ENCODE measurements at places on chromosomes 5 and 9.

- no peak for DNase-seq
These were observed 114.5 kb upstream of the SLC1A3 start for GRCh38 chr5:36491856-36492255.

DNA sequence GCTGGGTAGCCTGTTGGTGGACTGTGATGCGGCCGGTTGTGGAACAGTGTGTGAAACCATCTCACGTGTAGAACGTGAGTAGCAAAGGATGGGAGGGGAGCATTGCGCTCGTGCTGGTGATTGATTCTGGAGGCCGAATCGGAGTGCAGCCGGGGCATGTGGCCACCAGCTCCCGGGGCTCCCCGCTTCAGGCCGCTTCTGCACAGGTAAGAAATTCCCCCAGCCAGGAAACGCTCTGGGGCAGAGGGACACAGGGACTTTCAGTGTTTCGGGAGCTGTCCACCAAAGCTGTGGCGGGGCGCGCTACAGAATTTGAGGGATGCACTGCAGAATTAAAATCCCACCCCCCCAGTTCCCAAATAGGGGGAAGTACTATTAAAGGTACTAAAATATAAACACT is 41.9 kb downstream of the LAMC3 start:
- no peak for DNase-seq

GRCh38 chr9:32340361-32340760 is 44.1 kb upstream of the ACO1 start:
- no peak for DNase-seq

DNA sequence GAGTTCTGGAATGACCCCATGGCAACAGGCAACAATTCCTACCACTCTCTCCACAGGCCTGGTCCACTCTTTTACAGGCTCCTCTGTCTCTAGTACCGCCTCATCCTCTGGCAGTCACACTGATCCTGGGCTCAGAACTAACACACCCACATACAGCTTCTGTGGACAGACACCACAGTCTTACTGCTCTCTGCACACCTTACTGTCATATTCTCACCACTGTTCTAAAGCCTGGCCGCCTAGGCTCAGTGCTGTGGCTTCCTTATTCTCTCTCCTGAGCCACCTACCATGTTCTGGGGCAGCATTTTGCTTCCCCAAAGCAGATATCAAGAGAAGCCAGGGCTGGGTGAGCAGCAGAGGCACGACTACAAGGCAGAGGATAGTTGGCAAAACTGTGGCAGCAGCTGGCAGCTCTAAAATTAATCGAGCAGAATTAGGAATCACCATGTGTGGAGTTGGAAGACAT is 14.8 kb downstream of the REEP5 start:
- no peak for DNase-seq

- DNase-seq: no peak
These were observed 27.8 kb downstream of the NFIL3 start for GRCh38 chr9:91395553-91396471.

DNA sequence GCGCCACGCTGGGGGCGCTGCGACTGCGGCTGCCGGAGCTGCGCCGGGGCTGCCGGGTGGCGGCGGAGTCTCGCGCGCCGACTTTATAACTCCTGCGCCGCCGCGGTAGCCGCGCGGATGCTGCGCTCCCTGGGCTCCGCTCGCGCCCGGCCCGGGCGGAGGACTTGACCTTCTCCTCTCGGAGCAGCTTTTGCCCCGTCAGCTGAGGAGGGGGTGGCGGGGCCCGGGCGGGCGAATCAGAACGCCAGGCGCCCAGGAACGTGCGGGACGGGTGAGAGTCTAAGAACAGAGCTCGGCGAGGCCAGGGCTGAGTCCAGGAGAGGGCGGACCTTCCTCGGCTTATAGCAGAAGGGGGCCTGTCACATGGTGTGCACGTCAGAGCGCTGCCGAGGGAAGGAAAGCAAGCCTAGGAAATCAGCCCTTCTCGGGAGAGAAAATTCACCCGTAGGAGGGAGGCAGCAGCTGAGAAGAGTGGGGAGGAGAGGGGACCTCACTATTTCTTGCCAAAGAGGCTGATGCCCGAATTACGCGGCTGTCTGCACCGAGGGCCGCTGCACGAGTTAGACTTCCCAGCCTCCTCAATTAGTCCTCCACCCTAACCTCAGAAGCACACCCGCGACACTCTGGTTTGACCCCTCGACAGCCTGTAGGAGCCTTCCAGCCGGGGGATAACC is at the start of gene FOXD1:
Gene FOXD1 (minus strand): TSS at position 315 of the 674 bp plus-strand sequence. CDS start 415 bp downstream, outside the sequence.
- no peak for DNase-seq

DNA sequence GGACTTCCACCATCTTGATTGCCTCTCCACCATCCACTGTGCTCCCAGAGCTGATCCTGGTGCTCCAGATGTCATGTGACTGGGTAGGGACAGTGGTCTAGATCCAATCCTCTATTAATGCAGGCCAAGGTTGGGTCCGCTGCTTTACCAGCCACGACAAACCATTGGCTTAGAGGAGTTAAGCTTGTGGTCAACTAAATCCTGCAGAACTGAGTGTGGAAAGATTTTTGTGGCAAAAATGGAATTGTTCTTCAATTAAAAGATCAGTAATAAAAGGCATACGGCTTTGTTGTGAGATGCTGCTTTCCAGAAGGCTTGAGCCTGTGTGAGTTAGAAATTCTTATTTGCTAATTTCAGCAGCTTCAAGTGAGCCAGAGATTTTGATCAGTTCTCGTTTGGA is 30.7 kb downstream of the SLC1A3 start:
- DNase-seq: no peak

- no peak for DNase-seq
These were observed 940.7 kb downstream of the CDH18 start for GRCh38 chr5:19047277-19047676.

GRCh38 chr9:5617749-5618148 is 11.2 kb upstream of the RIC1 start:
- no peak for DNase-seq

DNA sequence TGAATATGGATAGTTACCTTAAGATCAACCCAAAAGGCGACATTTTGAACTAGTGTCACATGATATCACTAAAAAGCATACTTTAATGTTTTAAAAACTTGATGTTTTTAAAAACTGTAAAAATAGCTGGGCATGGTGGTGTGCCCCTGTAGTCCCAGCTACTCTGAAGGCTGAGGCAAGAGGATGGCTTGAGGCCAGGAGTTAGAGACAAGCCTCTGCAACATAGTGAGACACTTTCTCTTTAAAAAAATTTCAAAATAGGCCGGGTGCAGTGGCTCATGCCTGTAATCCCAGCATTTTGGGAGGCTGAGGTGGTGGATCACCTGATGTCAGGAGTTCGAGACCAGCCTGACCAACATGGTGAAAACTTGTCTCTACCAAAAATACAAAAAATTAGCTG is 129.5 kb downstream of the NPR3 start:
- no peak for DNase-seq

GRCh38 chr5:91224969-91225368 is 158.1 kb downstream of the ARRDC3 start:
- no peak for DNase-seq

DNA sequence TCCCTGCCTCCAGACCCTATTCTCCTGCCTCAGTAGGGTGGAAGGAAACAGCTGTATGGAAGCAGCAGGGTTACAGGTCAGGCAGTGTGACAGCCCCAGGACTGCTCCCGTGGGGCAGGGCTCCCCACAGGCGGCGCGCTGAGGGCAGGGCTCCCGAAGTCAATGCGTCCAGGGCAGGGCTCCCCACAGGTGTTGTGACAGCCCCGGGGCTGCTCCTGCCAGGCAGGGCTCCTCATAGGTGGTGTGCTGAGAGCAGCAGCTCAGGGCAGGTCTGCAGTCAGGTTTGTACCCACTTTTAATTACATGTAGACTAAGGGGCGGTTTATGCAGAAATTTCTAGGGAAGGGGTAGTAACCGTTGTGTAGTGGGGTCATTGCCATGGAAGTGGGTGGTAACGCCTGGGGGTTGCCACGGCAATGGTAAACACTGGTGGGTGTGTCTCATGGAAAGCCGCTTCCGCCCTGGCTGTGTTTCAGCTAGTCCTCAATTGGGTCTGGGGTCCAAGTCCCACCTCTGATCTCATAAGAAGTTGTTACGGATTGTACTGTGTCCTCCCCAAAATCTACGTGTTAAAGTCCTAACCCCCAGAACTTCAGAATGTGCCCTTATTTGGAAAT is 16.7 kb upstream of the TERT start:
- no peak for DNase-seq

GRCh38 chr9:22228542-22228941 is 218.1 kb upstream of the DMRTA1 start:
- no peak for DNase-seq

- no peak for DNase-seq
These were observed 9.0 kb downstream of the FOCAD start for GRCh38 chr9:20693068-20693467.

Measured in amygdala (tissue), 56 donors.